ENCODE measurements at places on chromosomes 5 and 9.

DNA sequence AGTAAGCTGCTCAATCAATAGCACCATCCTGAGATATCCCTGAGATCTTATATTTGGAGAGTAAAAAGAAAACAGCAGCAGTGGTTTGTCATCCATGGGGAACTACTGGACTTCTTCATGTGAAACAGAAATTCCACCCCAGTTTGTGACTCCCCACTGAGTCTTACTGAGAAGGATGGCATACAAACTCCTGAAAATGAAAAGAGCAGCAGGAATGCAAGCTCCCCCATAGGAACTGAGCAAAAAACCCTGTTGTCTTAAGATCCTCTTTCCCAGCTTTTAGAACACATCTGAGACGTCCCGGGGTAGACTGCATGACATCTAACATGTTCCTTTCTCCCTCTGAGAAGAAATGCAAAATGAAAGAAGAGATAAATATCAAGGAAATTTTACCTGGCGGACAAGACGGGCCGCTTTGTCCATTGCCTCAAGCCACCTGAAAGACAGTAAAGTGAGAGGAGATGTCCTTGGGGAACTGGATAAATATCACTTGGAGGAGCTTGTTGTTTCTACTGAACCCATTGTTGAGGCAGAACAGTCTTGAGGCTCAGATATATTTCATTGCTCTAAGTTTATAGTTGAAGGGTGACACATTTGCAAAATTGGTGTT, 117.1 kb downstream of the NUDT12 start:
- H3K4me3 ChIP-seq: no peak overlapping the region
- DNase-seq: no peak
- no peak overlapping the region for H3K27ac ChIP-seq

- H3K36me3 ChIP-seq: no peaks in the 10 kb centered on the region
- DNase-seq: no peak
- H3K27ac ChIP-seq: no peak overlapping the region
These were observed 654.6 kb downstream of the IRX1 start for GRCh38 chr5:4250254-4250653.

DNA sequence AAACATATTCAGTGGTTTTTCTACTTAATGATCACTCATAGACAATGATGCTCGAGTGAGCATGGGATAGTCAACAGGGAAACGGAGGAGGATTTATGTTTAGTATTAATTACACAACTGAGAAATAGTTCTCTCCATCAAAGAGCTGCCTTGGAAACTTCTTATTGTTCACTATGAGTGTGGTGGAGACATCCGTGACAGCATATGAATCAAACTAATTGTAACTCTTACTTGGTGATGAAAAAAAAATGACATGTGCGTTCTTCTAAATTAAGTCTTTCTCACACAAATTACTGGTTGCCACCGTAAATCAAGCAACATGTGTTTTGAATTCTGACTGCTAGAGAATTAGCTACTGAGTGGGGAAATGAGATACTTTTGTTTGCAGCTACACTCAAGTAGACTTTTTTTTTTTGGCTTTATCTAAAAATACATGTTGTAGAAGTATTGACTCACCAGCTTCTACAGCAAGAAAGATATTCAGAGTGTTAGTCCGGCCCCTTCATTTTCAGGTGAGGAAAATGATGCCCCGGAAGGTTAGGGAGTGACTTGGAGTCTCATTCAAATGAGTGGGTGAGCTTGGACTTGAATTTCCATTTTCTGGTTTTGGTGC, 179.4 kb downstream of the CFAP90 start:
- H3K27me3 ChIP-seq: no peaks in the 10 kb centered on the region
- no peaks in the 10 kb centered on the region for H3K4me1 ChIP-seq
- H3K27ac ChIP-seq: peak overlapping the region; percentile 68
- no peak for DNase-seq

- H3K4me1 ChIP-seq: peaks cover 18% of the 10 kb centered on the region
- no peak overlapping the region for H3K4me3 ChIP-seq
- H3K27ac ChIP-seq: peak overlapping the region; percentile 38
- no peaks in the 10 kb centered on the region for H3K27me3 ChIP-seq
- H3K36me3 ChIP-seq: peaks cover 8% of the 10 kb centered on the region
These were observed 34.7 kb downstream of the ADAM19 start for GRCh38 chr5:157540707-157541446.

GRCh38 chr5:170425731-170426130, 36.6 kb upstream of the KCNMB1 start:
- peaks cover 23% of the 10 kb centered on the region for H3K4me1 ChIP-seq
- no peak overlapping the region for H3K4me3 ChIP-seq
- no peak overlapping the region for H3K27ac ChIP-seq
- no peaks in the 10 kb centered on the region for H3K36me3 ChIP-seq
- H3K27me3 ChIP-seq: peaks cover 30% of the 10 kb centered on the region

GRCh38 chr9:88221105-88221504, 82.8 kb upstream of the SPATA31C2 start:
- H3K27ac ChIP-seq: peak overlapping the region; percentile 82
- peaks cover 3% of the 10 kb centered on the region for H3K27me3 ChIP-seq

GRCh38 chr5:122743261-122743660, 31.6 kb upstream of the SNX2 start:
- H3K36me3 ChIP-seq: no peaks in the 10 kb centered on the region
- DNase-seq: no peak
- H3K4me1 ChIP-seq: no peaks in the 10 kb centered on the region
- no peak overlapping the region for H3K27ac ChIP-seq
- peaks cover 4% of the 10 kb centered on the region for H3K27me3 ChIP-seq

- DNase-seq: no peak
- no peak overlapping the region for H3K27ac ChIP-seq
- H3K4me3 ChIP-seq: no peak overlapping the region
- no peaks in the 10 kb centered on the region for H3K4me1 ChIP-seq
- H3K36me3 ChIP-seq: no peaks in the 10 kb centered on the region
These were observed 1413.6 kb upstream of the ACO1 start for GRCh38 chr9:30970812-30971211.

- no peak for DNase-seq
- no peaks in the 10 kb centered on the region for H3K27me3 ChIP-seq
- no peak overlapping the region for H3K27ac ChIP-seq
- peaks cover 7% of the 10 kb centered on the region for H3K36me3 ChIP-seq
- no peaks in the 10 kb centered on the region for H3K4me1 ChIP-seq
- H3K4me3 ChIP-seq: no peak overlapping the region
These were observed 29.4 kb upstream of the HSD17B3 start for GRCh38 chr9:96331236-96331947.

DNA sequence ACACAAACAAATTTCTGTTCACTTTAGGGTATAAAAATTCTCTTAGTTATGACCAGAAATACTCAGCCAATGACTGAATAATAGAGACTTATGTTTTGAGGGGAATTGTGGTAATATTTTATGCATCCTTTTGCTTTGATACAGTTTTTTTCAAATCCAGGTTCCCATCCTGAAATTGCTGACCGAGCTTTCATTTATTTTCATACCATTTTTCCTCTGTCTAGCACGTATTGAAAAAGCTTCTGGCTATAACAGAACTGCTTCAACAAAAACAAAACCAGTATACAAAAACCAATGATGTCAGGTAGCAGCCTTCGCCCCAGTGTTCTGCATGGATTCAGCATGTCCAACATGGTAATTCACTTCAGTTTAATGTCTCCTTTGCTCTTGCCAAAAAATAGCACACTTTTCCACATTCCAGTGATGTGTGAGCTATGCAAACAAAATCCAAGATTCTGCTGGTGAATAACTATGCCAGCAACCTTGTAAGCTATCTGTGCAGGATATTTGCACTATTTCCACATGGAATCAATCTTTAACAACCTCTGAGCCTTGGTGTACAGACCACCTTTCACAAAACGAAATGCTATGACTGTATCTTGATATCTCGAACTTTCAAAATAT, 22.0 kb downstream of the CCNH start:
- peaks cover 2% of the 10 kb centered on the region for H3K27me3 ChIP-seq
- H3K27ac ChIP-seq: no peak overlapping the region
- no peak overlapping the region for H3K4me3 ChIP-seq
- peaks cover 47% of the 10 kb centered on the region for H3K36me3 ChIP-seq
- DNase-seq: no peak

GRCh38 chr5:78819166-78819565, 165.9 kb downstream of the ARSB start:
- H3K27me3 ChIP-seq: peaks cover 7% of the 10 kb centered on the region
- peak overlapping the region; percentile 90 for H3K27ac ChIP-seq
- peaks cover 25% of the 10 kb centered on the region for H3K4me1 ChIP-seq
- no peak for DNase-seq

DNA sequence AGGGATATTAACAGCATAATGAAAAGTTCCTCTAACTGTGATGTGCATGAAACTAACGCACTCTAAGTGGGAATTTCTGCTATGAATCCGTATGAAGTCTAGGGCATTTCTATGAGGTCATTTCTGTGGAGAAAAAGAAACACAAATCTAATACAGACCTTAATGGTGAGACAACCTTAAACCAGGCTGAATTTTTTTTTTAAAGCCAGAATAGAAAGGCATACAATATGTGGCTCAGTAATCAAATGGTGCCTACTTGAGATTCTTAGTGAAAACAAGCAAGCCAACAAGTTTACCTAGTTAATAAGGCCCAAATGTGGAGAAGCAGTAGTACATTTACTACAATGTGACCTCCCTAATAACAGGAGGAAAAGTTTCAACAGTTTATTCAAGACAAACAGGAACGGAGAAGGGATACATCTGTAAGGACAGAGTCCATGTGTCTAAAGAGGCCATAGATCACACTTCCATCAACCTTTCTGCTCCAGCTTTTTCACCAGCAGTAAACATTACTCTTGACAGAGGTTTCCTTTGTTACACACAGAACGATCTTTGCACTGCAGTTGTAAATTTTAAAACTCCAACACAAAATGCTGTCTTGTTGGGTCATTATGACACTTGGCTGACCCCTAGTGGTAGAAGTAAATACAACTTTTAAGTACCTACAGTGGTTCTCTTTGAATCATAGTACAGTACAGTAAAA, 26.2 kb downstream of the CARNMT1 start:
- peaks cover 11% of the 10 kb centered on the region for H3K4me1 ChIP-seq
- no peak overlapping the region for H3K27ac ChIP-seq
- H3K27me3 ChIP-seq: no peaks in the 10 kb centered on the region
- H3K4me3 ChIP-seq: no peak overlapping the region
- H3K36me3 ChIP-seq: peaks cover 34% of the 10 kb centered on the region

DNA sequence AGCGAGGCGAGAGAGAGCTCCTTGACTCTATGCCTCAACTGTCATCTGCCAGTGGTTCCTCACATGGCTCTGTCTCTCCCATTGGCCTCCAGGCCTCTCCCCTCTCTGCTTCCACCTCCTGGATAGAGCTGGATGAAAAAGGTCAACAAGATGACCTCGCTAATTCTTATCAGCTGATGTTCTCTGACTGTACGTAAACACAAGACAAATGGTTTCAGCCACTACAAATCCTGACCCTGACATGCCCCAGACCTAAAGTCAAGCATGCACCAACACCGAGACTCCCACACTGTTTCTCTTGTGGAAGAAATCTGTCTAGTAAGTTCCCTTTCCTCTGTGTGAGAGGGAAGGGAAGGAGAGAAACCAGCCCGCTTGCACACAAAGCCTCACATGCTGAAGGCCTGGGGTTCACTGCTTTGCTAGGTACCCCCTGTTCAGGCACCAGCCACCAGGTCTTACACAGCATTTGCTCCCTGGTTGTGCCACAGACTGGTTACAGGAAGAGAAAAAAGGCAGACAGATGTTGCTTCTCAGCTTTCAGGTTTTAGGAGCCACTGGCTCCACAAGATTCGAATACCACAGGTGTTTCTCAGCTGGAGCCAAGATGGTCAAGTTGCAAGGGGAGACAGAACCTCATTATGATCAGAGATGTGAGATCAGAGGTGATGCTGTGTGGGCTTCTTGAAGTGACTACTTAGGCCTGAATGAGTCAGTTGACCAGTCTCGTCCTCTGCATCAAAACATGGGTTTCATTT, 592.5 kb downstream of the CCDC171 start:
- H3K4me1 ChIP-seq: peaks cover 54% of the 10 kb centered on the region
- peak overlapping the region; percentile 91 for H3K27ac ChIP-seq
- peaks cover 9% of the 10 kb centered on the region for H3K27me3 ChIP-seq
- no peaks in the 10 kb centered on the region for H3K36me3 ChIP-seq

- no peaks in the 10 kb centered on the region for H3K27me3 ChIP-seq
- H3K36me3 ChIP-seq: peaks cover 58% of the 10 kb centered on the region
- no peak for DNase-seq
- no peak overlapping the region for H3K4me3 ChIP-seq
- H3K4me1 ChIP-seq: peaks cover 17% of the 10 kb centered on the region
These were observed 19.7 kb downstream of the FBXW11 start for GRCh38 chr5:171986772-171987171.

DNA sequence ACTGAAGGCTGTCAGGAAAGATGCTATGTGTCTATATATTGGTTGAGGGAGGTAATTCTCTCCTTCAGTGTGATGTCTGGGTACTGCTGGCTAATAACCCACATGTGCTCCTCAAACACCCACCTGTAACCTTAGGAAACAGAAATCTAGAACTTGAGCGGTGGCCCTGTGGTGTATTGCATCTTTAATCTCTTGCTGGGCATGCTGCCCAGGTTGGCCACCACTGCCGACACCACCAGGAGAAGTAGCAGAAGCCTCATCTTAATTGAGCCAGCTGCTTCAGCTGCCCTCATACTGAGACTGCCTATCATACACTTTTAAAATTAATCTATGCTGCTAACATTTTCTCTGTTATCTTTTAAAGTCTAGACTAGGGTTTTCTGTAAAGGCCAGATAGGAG, 103.5 kb upstream of the C5orf63 start:
- H3K27me3 ChIP-seq: peaks cover 5% of the 10 kb centered on the region
- H3K27ac ChIP-seq: no peak overlapping the region
- H3K36me3 ChIP-seq: peaks cover 5% of the 10 kb centered on the region
- no peak overlapping the region for H3K4me3 ChIP-seq
- DNase-seq: no peak

GRCh38 chr5:68041293-68041692, 174.3 kb upstream of the PIK3R1 start:
- H3K36me3 ChIP-seq: peaks cover under 1% of the 10 kb centered on the region
- no peak overlapping the region for H3K4me3 ChIP-seq
- DNase-seq: no peak
- no peak overlapping the region for H3K27ac ChIP-seq

GRCh38 chr5:53350991-53351770, 129.2 kb upstream of the FST start:
- DNase-seq: no peak
- no peak overlapping the region for H3K27ac ChIP-seq
- H3K4me3 ChIP-seq: no peak overlapping the region
- H3K4me1 ChIP-seq: peaks cover 4% of the 10 kb centered on the region

Data from nephron progenitor cell (in vitro differentiated cells).